ENCODE measurements at places on chromosomes 11 and 22.

DNA sequence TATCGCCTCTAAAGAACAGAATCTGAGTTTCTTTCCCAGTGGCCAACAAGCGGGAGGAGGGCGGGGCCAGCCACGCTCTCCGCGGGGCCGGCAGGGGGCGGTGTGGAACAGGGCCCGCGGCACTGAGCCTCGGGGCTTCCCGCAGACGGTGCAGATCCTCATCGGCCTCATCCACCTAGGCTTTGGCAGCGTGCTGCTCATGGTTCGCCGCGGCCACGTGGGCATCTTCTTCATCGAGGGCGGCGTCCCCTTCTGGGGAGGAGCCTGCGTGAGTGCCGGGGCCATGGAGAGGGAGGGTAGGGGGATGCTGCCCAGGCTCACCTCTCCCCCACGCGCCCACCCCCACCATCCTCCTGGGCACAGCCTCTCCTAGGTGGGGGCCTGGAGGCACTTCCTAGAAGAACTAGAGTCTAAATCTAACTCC is 10.7 kb downstream of the MS4A15 start:
- DNase-seq = no peak

- no peak for DNase-seq
Observed at GRCh38 chr22:37503850-37504249, 15.4 kb downstream of the CARD10 start.

DNA sequence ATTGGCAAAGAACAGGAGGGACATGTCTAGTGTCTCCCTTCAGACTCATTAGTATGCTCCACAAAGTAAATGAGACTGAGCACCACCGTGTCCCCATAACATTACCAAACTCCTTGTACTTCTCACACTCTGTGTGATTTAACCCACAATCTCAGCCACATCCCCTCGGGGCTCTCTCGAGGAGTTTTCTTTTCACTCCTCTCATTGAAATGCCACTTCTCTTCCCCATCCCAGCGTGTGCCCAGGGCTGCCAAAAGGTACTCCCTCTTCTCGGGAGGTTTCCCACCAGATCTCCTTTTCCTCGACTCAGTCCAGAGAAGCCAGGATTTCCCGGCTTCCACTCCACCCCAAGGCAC is 1.1 kb downstream of the RBFOX2 start:
- DNase-seq = no peak

DNA sequence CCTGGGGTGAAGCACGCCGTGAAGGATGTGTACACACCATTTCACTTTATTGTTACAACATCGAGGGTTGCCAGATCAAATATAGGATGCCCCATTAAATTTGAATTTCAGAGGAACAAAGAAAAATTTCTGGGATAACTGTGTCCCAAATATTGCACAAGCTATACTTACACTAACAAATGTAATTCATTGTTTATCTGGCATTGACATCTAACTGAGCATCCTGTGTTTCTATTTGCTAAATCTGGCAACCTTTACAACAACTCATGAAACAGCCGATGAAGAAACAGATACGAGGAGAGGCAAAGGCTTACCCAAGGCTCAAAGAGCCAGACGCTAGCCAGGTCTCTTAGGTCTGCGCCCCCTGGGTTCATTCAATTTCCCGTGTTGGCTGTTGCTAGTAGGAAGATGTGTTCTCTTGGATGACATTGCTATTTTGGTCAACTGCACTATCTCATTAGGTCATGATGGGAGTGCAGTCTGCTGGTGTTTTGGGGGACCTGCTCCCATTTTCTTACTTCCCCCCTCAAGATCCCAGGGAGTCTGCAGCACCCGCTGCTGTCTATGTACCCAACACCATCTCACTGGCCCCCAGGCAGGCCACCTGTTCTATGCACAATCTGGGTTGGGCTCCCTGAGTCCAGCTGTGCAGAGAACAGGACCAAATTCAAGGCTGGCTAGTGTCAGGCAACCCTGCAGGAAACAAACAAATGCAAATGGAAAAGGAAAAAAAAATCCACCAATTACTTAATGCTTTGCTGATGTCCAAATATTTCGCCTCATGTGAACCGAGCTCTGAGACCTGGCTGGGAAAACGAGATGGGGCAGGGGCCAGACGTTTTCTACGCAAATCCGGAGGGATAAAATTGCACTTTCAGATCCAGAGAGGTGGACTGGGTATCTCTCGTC is 560.9 kb downstream of the MIAT start:
- no peak for DNase-seq

- no peak for DNase-seq
Observed at GRCh38 chr11:46220313-46220712, 57.1 kb upstream of the CREB3L1 start.

- no peak for DNase-seq
Observed at GRCh38 chr11:30513087-30513486, 73.1 kb downstream of the MPPED2 start.

- DNase-seq = no peak
Observed at GRCh38 chr22:38062791-38063190, 5.6 kb downstream of the PICK1 start.

- no peak for DNase-seq
Observed at GRCh38 chr11:19060629-19061028, at the start of gene MRGPRX2. Gene MRGPRX2 (minus strand): TSS chr11:19060717. CDS start chr11:19056402, 4,315 bp downstream.

DNA sequence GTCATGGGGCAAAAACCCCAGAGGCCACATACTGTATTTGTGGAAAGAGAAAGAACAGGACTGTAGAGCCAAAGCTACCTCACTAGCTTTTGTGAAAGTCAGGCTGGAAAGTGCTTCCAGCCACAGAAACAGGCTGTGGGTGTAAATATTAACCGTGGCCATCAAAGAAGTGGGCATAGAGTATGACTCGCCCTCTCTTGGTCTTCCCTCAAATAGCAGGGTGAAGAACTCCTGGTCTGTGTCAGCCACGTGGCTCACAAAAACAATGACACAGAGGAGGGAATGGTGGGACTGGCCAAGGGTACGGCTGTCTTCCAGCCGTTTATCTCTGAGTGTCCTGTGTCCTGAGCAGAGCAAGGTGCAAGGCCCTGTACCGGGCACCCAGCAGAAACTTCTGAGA is 37.6 kb upstream of the UBASH3B start:
- no peak for DNase-seq

- peak; percentile 70 for DNase-seq
Observed at GRCh38 chr11:32081129-32081641, 9.7 kb upstream of the RCN1 start.

- no peak for DNase-seq
Observed at GRCh38 chr11:75872887-75873416, 57.9 kb downstream of the UVRAG start.

DNA sequence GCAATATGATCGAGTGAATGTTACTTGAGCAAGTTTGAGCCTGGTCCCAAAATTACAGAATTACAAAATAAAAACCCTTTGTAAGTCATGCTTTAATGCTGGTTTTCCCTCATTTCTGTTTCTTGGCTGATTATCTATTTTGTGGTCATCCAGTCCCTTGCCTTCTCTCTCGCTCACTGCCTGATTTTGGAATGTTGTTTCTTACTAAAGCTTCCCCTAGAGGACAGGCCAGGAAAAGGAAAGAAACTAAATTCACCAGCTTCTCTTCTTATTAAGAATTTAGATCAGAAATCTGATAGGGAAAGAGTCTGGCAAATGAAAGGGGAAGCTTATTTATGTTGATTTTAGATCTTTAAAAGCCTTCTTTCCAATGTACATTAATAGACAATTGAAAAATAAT is 16.6 kb upstream of the BDNF start:
- no peak for DNase-seq

GRCh38 chr11:119480380-119481020 is 57.5 kb upstream of the THY1 start:
- no peak for DNase-seq

- no peak for DNase-seq
Observed at GRCh38 chr11:122721964-122722266, 66.4 kb downstream of the UBASH3B start.

DNA sequence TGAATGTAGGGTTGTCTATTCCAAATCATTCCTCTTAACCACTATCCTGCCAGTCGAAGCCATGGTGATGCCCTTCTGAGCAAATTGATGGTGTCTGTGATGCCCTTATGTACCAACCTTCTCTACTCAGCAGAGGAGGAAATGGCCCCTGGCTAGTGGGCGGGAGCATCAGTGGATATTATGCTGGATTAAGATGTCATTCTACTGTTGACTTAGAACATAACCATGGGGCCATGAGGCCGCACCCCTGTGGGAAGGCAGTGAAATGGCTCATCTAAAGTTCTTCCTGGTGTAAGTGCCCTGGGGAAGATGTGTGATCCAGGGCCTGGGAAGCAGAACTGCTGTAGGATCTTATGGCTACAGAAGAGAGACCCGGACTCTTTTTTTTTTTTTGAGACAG is 20.7 kb upstream of the P2RY2 start:
- DNase-seq = no peak

- peak; percentile 78 for DNase-seq
Observed at GRCh38 chr11:76604626-76605241, 65.8 kb downstream of the LRRC32 start.

DNA sequence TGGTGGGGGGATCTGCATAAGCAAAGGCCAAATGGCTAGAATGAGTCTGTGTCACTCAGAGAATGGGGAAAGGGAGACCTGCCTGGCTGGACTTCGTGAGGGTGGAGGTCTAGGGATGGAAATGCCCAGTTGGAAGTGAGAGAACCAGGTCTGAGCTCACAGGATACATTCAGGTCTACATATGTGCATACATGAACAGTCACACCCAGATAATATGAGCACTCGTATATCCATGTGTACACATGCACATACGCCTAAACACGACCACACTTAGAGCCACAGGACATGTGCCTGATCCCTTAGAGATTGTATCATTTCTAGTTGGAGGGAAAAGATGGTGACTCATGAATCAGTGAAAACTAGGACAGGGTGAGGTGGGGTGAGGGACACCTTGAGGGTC is 21.1 kb upstream of the RELT start:
- DNase-seq = no peak

- no peak for DNase-seq
Observed at GRCh38 chr11:8714622-8715225, 32.1 kb downstream of the RPL27A start.

- DNase-seq = no peak
Observed at GRCh38 chr11:133939558-133939957, 17.2 kb downstream of the IGSF9B start.

DNA sequence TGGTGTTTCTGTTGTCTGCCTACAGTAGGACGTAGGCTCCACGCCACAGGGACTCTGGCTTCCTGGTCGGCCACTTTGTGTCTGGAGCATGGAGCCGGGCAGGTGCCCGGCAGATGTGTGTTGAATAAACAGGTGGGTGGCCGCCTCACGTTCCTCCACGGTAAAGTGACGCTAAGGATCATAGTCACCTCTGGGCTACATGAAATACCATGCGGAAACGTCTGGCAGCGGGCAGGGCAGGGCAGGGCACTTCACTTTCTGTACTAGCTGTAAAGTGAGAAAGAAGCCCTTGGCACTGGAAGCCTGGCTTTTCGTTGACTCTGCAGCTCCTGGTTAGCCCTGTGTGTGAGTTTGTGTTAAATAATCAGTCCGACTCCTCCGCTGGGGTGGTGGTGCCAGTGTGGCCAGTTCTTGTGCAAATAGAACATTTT is 52.4 kb downstream of the MCM5 start:
- no peak for DNase-seq

- DNase-seq = no peak
Observed at GRCh38 chr11:11732116-11732515, 109.7 kb upstream of the USP47 start.

- DNase-seq = no peak
Observed at GRCh38 chr11:73218830-73219215, 742 bp downstream of the P2RY2 start.

All from GM04503 (cell line).